HL-60 (cell line): ENCODE measurements at places on chromosomes 2 and 18.
A peak's percentile ranks its signal among the peaks of the same experiment; 100 is the strongest.

DNA sequence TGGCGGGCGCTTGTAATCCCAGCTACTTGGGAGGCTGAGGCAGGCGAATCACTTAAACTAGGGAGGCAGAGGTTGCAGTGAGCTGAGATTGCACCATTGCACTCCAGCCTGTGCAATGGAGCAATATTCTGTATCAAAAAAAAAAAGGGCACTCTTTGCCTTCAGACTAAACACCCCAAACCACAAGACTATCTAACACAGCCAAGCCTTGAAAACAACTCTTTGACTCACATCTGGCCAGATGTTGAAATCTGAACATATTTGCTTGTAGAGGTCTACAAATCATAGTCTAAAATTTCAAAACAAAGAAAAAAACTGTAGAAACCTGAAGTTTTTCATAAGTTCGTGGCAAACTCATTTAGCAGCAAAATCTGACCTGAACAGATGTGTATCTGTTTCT is 94.9 kb downstream of the FAM161A start:
- DNase-seq = no peak

DNA sequence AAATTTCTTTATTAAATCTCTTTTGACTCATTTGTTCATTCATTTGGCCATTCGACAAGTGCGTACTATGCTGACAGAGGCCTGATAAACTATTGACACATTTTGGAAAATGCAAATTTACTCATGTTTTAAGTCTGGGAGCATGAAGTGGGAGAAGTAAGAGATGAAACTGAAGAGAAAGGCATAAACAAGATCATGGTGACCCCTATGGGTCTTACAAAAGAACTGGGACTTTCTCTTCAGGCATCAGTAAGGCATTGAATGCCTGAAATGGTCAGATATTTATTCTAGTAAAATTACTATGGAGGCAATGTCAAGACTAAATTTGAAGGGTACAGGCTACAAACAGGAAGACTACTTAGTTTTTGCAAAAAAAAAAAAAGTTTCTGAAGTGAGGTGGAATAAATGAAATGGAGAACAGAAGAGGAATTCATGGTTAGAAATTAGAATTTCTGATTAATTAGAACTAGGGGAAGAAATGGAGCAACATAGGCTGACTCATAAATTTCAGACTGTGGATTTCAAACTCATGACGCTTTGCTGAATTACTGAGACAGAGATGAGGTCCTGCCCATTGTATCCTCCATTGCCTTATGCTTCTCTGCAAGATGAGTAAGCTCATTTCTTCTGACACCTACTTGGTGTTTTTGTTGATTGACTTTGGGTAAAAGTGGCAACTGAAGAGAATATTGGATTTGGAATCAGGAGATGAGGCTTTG is 32.7 kb downstream of the VSNL1 start:
- DNase-seq = no peak

GRCh38 chr2:156563994-156564753 is 128.0 kb downstream of the GPD2 start:
- no peak for DNase-seq

- DNase-seq = no peak
Observed at GRCh38 chr2:149617476-149617875, 29.9 kb upstream of the MMADHC start.

DNA sequence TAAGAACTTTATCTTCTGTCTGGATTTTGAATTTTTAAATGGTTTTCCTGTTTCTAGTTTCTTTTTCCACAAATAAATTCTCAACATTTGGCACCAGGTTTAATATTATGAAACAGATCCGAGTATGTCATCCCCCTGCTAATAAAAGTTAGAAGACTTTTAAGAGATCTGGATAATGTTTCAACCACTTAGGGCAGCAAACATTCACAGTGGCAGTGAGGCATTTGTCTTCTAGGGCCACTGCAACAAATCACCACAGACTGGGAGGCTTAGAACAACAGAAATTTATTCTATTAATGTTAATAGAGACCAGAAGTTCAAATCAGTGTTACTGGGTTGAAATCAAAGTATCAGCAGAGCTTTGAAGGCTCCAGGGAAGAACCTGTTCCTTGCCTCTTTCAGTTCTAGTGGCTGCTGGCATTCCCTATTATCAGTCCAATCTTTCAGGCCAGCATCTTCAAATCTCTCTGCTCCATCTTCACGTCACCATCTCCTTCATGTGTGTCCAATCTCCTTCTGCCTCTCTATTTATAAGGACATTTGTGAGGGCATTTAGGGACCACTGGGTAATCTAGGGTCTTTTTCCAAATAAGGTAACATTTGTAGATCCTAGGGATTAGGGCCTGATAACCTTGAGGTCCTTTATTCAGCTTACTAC is 23.4 kb downstream of the ACSL3 start:
- DNase-seq = no peak

GRCh38 chr2:200863782-200864175 is 679 bp downstream of the CLK1 start:
- no peak for DNase-seq

DNA sequence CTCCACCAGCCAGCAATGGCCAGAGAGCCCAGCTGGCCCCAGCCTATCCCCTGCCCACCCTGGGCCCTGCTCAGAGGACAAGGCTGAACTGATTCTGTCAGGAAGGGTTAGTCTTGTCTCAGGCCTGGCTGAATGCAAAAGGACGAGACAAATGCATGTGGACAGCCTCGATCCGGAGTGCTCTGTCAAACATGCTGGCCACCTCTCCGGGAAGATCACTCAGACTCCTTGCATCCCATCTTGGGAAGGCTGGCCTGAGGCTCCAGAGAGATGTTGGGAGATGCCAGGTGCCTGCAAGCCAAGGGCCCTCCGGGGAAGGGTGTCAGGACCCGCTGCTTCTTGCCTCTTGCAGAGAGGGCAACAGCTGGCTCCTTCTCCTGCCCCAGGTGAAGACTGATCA is 20.2 kb upstream of the C1QL2 start:
- no peak for DNase-seq

- no peak for DNase-seq
Observed at GRCh38 chr18:22564036-22564435, 146.3 kb upstream of the CTAGE1 start.

DNA sequence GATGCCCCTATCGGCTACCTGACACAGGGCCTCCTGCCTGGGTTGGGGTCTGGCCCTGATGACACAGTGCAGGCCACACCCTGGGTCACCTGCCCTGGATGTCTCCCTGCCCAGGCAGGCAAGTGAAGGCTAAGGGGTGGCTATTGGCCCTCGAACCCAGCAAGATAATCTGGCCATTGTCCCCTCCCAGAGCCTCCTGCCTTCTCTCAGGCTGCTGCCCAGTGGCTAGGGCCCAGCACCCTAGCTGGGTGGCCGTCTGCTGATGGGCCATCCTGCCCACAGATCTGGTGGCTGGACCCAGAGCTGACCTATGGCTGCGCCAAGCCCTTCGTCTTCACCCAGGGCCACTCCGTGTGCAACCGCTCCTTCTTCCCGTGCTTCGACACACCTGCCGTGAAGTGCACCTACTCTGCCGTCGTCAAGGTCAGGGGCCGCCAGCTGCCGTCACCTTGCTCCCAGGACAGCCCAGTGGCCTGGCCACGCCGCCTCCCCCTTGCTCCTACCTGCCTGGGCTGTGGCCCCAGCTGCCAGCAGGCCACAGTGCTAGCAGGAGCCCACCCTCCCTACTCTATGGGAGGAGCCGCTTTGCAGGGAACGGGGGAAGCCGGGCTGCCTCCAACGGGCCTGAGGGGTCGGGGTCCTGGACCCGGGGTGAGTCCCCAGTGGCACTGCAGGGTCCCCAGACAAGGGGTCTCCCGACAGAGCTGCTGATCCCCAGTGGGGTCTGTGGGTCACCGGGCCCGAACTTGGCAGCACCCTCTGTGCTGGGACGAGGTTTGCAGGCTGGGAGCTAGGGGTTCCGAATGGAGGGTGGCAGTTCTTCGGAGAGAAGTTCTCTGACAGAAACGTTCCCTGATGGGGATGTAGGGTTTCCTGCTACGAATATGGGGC is 4.1 kb downstream of the RNPEPL1 start:
- DNase-seq = no peak

DNA sequence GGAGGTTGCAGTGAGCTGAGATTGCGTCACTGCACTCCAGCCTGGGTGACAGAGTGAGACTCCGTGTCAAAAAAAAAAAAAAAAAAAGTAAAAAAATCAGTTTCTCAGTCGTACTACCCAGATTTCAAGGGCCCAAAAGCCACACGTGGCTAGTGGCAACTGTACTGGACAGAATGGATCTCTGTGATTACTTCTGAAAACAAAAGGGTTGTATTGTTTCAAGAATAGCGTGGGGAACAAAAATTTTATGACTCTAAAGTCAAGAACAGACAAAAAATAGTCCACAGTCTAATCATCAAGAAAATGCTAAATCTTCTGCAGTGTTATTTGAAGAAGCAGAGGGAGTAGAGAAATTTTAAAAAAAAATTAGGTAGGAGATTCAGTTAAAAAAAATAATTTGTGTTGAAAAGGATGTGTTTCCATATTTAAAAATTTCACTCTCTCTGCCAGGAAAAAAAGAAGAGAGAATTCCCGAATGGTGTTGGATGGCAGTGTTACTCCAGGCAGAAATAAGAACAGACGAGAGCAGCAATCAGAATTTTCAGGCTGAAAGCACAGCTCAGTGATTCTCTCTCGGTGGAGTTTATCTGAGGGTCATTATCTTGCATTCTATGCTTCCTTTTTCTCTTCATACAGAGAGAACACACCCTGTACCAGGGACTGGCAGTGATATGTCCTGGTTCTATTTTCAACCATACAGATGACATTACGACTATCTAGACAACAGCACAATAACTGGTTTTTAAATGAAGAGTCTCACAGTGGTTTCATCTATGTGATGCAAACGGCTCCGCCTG is 61.8 kb downstream of the CABYR start:
- DNase-seq = no peak

DNA sequence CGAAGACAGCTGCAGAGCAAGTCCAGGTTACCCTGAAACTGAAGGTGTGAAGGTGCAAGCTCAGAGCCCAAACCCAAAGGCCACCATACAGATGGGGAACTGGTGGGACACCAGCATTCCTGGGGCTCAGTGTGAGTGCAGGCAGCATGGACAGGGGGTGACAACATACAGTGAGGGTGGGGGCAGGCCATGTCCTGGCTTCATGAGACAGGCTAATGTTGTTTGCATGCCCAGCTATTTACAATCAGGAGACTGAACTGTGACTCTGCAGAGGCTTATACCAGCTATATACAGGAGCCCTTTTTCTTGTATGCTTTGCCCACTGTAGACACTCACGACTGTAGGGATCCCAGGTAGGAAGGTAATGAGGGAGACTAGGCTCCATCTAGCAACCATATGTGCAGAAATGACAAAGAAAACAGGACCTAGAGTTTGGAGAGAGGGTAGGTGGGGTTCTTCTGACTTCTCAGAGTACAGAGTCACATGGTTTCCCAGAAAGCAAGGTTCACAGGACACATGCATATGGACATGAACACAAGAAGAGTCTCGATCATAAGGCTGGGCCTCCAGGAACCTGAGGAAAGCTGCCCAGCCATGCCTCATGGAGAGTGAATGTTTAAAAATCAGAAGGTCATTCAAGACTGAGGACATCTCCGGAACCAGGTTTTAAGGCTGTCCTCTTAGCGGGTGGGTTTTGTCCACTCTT is 26.4 kb downstream of the SIX3 start:
- no peak for DNase-seq

GRCh38 chr2:233810385-233810784 is 32.3 kb downstream of the MROH2A start:
- no peak for DNase-seq

GRCh38 chr2:65554765-65555591 is 122.6 kb upstream of the SPRED2 start:
- DNase-seq = peak; percentile 5

GRCh38 chr2:44358503-44358902 is 2.8 kb downstream of the PREPL start:
- DNase-seq = peak; percentile 9

DNA sequence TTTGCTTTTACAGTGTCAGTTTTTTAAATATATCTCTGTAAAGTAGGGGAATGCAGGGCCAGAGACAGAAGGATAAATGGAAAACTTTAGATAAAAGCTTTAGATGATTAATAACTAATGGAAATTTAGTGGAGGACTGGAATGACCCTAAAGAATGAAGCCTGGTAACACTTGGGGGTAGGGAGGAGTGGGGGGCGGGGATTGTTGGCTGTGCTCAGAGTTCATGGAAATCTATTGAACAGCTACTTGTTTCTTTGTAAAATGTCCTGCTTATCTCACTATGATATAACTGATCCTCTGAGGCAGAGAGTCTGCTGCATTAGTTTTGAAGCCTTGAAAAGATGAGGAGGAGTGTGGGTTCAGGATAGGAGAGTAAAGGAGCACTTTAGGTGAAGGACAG is 90.5 kb downstream of the TMEM185B start:
- no peak for DNase-seq

DNA sequence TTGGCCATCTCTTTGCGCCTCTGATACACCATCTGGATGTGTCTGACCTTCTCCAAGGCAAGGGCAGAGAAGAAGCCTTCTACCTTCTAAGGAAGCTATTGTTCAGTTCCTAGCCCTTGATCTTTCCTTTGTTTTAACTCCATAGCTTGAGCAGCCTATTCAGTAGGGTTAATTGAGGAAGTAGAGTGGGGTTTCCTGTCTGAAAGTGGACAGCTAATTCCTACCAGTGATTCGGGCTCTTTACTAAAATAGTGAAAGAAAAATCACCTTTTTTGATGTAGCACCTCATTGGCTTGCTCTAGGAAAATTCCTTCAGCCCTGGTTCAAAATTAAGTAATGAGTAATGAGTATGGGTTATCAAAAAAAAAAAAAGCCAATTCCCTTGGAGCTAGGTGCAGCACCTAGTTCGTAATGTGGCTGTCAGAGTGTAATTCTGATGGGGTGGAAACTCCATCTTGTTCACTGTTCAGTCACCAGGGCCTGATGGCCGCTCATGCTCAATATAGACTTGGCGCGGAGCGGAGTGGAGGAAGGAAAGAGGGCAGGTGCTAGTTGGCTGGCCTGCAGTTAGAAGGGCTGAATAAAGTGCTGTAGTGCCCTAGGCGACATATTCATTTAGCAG is 2.9 kb upstream of the MGAT5 start:
- no peak for DNase-seq

GRCh38 chr2:236367506-236368289 is 103.5 kb upstream of the ASB18 start:
- DNase-seq = no peak

GRCh38 chr2:142722569-142722968 is 154.9 kb upstream of the KYNU start:
- DNase-seq = no peak

DNA sequence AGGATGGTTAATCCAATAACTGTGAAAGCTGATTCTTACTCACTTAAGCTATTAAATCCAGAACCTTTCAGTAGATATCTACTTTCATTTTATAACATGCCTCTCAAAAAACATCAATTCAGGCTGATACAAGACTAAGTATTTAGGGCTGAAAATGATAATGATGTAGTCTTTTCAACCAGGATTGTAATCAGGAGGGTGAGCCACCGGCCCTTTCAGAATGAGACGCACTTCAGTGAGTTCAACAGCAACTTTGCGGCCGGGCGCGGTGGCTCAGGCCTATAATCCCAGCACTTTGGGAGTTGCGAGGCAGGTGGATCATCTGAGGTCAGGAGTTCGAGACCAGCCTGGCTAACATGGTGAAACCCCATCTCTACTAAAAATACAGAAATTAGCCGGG is 30.4 kb downstream of the RBMS1 start:
- no peak for DNase-seq
